Common myeloid progenitor, CD34-positive (primary cell): ENCODE measurements at places on chromosomes 3 and 15.

DNA sequence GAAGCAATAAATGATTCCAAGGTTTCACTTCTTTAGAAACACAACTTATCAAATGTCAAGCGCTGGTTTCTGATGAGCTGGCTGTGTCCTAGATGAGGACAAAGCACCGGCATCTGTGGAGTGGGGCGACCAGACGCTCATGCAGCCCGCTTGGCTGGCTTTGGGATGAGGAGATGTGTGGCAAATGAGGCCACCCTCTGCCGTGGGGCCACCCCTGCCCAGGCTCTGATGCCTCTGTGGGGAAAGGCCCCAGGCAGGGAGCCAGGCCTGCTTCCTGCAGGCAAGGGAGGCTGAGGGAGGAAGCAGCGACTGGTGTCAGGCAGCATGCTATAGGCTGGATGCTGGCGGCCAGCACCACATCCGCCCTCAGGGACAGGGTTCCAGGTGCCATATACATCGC lies 102.9 kb downstream of the HERC2 start:
- H3K27me3 ChIP-seq, result no peaks in the 10 kb centered on the region
- H3K27ac ChIP-seq, result no peak overlapping the region
- no peak overlapping the region for H3K4me3 ChIP-seq
- no peak for DNase-seq

DNA sequence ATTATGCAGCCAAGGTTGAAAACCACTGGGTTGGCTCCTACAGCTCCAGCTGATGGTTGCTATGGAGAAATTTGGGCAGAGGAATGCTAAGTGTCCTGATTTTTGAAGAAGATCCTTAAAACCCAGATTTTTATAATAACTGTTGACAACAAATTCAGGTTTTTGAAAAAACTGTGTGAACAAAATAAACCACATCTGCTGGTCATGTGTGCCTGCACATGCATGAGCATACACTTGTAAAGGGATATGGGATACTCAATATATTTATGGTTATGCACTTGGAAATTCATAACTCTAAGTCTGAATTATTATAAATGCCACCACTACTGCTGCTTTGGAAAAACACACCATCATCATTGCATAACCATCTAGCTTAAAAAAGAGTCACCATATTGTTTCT lies 133.7 kb downstream of the THRB start:
- H3K4me3 ChIP-seq, result no peak overlapping the region
- no peaks in the 10 kb centered on the region for H3K36me3 ChIP-seq
- no peaks in the 10 kb centered on the region for H3K27me3 ChIP-seq
- DNase-seq, result no peak
- H3K4me1 ChIP-seq, result peaks cover 9% of the 10 kb centered on the region
- H3K27ac ChIP-seq, result no peak overlapping the region

- peaks cover 17% of the 10 kb centered on the region for H3K36me3 ChIP-seq
- H3K27me3 ChIP-seq, result no peaks in the 10 kb centered on the region
- H3K27ac ChIP-seq, result no peak overlapping the region
- no peak overlapping the region for H3K4me3 ChIP-seq
- peaks cover 34% of the 10 kb centered on the region for H3K4me1 ChIP-seq
Measured at GRCh38 chr3:190620886-190621608, 107.2 kb downstream of the IL1RAP start.

- H3K4me1 ChIP-seq, result peaks cover 3% of the 10 kb centered on the region
- H3K27me3 ChIP-seq, result no peaks in the 10 kb centered on the region
- no peak overlapping the region for H3K4me3 ChIP-seq
- no peak for DNase-seq
- H3K27ac ChIP-seq, result no peak overlapping the region
Measured at GRCh38 chr3:189122526-189123205, 49.1 kb upstream of the TPRG1 start.

DNA sequence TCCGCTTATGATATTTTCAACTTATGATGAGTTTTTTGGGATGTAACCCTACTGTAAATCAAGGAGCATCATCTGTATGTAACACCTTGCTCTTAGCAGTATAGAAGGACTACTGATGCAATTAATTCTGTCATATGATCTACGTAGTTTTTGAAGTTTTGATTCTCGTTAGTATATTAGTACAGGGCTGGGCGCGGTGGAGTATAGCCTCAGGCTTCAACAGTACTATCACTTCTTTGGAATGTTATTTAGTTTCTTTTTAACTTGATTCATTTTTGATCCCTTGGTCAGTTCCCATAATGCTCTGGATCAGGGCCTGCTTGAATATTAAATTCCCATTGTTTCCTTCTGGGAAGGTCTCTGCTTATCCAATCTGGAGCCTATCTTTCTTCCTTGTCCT lies 23.9 kb upstream of the AP4E1 start:
- H3K4me1 ChIP-seq, result peaks cover 8% of the 10 kb centered on the region
- no peak for DNase-seq
- H3K27ac ChIP-seq, result no peak overlapping the region
- no peaks in the 10 kb centered on the region for H3K36me3 ChIP-seq
- no peaks in the 10 kb centered on the region for H3K27me3 ChIP-seq

GRCh38 chr3:113167825-113168801 lies 43.2 kb upstream of the BOC start:
- H3K36me3 ChIP-seq, result no peaks in the 10 kb centered on the region
- DNase-seq, result no peak
- no peak overlapping the region for H3K27ac ChIP-seq
- H3K27me3 ChIP-seq, result no peaks in the 10 kb centered on the region
- no peak overlapping the region for H3K4me3 ChIP-seq

DNA sequence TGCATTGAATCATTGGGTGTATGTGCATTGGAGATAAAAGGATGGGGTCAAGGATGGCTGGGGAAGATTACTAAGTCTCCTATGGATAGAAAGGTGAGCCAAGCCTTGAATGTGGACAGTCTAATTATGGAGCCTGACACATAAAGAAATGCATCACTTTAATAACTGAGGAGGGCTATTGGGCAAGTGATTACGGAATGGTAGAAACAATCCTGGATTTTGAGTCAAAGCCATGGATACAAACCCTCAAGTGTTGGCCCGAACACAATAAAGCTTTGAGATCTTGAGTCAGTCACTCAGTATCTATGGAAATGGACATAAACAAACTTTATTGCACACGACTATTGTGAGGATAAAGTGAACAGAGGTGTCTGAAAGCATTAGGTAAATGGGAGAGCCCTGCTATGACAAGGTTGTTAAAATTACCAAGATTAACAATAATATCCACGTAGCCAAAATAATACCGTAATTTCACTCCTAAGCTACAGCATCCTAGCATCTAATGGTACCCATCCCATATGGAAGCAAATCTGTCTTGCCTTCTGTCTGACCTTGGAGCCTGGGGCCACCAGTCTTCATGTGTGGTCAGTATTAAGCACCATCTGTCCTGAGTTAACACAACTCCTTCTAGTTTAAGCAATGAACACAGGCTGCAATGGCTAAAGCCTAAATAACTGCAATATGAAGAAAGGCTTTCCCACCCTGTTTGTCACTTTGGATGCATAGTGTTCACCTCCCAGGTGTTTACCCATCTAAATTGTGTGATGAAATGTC lies 136.9 kb upstream of the PRICKLE2 start:
- no peaks in the 10 kb centered on the region for H3K4me1 ChIP-seq
- H3K4me3 ChIP-seq, result no peak overlapping the region
- no peak for DNase-seq

DNA sequence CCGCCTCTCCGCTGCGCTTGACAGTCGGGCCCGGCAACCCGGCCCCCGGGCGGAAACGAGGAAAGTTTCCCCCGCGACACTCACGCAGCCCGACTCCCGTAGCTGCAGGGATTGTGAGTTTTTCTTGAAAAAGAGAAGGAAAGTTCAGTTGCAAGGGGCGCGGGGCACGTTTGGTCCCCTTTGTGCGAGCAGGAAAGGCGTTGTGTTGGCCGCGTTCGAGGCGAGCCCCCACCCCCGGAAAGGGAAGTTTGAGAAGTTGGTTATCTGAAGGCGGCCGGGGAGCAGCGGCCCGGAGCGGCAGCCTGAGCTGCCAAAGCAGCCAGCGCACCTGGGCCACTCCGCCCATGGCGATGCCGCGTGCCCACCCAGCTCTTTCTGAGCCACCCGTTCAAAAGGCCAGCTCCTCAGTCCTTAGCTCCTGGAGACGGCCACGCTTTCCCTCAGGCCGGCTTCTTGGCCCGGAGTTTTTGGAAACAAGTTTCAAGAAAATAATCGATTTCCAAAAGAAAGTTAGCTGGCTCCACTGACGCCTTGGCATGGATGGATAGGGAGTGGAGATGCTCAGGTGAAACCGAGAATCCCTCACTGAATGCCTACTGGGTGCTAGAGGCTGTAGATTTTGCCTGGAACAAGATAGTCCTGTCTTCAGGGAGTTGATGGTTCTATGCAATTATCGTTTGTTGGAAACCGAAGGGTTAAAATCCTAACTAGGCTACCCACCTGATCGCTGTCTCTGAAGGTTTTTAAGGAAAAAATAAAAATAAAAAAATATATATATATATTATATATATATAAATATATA lies 832 bp downstream of the TGFBR2 start:
- peaks cover 2% of the 10 kb centered on the region for H3K36me3 ChIP-seq
- DNase-seq, result peak; percentile 88
- peak overlapping the region; percentile 90 for H3K27ac ChIP-seq
